Upper lobe of right lung (tissue), 1 donor: ENCODE measurements at places on chromosomes 12 and 14. TPM values are rescaled to one million over a fixed set of nuclear protein-coding genes. Genes with fewer than 3 reads are reported as not detected.

DNA sequence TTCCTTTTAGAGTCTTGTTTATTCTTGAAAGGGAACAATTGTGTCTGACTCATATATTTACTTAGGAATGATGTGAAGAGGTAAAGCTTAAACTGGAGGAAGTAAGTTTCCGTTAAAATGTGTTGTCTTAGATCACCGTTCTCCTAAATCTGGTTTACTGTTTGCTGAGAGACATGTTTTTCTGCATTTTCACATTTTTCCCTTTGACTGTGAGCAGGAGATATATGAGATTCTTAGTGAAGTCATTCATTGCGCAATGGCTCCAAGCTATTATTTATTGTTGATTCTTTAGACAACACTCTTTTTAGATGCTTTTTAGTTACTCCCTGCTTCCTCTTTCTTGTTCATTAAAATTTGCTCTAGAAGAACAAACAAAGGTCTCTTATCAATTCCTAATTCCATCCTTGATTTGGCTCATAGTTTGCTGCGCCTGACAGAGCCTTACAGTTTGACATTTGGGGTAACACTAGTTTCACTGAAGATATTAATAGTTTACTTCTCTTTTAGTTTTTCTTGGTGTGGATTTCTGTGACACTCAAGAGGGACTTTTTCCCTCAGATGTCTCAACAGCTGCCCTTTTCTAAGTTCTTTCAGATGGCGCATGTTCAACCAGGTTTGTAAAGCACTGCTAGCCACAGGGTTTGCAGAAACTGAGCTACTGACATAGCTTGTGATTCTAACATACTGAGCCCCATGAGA lies 11.4 kb downstream of the CLECL1 start:
- H3K36me3 ChIP-seq = no peaks in the 10 kb centered on the region
- H3K27me3 ChIP-seq = no peaks in the 10 kb centered on the region
- H3K27ac ChIP-seq = no peak overlapping the region
- no peak for DNase-seq

TPH2 gene
- not detected for total RNA-seq

AP5M1 gene
- total RNA-seq = 38.8 TPM

LDHB gene
- 410 TPM for total RNA-seq

TROAP gene
- 0.96 TPM for total RNA-seq

TAS2R20 gene
- 1.2 TPM for total RNA-seq

ADAMTS20 gene
- total RNA-seq = not detected

DNA sequence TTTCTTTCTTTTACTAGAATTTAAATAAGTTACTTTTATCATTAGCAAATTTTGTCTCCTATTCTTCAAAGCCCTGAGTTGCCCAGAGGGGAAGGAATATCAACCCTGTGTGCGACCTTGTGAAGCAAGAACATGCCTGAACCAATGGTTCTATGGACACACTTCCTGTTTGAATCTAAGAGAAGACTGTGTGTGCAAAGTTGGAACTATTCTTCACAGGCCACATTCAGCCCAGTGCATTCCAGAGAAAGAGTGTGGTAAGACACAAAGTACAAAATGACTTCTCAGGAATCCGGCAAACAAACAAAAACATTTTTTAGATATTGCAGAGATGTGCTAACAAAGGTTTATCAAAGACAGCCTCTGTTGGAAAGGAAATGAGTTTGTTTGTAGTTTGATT lies 90.8 kb upstream of the PTPRQ start:
- no peaks in the 10 kb centered on the region for H3K27me3 ChIP-seq
- H3K36me3 ChIP-seq = no peaks in the 10 kb centered on the region
- no peak for DNase-seq
- H3K4me1 ChIP-seq = no peaks in the 10 kb centered on the region

DNA sequence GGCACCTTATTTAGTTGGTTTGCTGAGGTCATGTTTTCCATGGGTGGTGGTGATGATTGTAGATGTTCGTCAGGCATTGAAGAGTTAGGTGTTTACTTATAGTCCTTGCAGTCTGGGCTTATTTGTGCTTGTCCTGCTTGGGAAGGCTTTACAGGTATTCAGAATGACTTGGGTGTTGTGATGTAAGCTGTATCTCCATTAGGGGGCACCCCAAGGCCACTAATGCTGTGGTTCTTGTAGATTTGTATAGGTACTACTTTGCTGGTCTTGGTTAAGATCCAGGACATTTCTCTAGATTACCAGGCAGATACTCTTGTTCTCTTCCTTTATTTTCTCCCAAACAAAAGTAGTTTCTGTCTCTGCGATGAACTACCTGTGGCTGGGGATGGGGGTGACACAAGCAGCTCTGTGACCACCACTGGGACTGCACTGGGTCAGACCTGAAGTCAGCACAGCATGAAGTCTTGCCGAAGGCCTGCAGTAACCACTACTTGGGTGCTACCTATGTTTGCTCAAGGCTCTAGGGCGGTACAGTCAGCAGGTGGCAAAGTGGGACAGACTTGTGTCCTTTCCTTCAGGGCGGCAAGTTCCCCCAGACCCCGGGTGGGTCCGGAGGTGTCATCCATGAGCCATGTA lies 35.8 kb upstream of the FBXO33 start:
- no peaks in the 10 kb centered on the region for H3K4me1 ChIP-seq
- no peak overlapping the region for H3K27ac ChIP-seq
- H3K36me3 ChIP-seq = no peaks in the 10 kb centered on the region
- H3K27me3 ChIP-seq = no peaks in the 10 kb centered on the region
- no peak for DNase-seq

GRCh38 chr14:52678591-52678990 lies 16.8 kb downstream of the ERO1A start:
- H3K4me1 ChIP-seq = no peaks in the 10 kb centered on the region
- peaks cover 59% of the 10 kb centered on the region for H3K36me3 ChIP-seq
- H3K27me3 ChIP-seq = no peaks in the 10 kb centered on the region
- no peak for DNase-seq

- no peaks in the 10 kb centered on the region for H3K27me3 ChIP-seq
- peaks cover 19% of the 10 kb centered on the region for H3K4me1 ChIP-seq
- no peak for DNase-seq
- H3K36me3 ChIP-seq = no peaks in the 10 kb centered on the region
- H3K27ac ChIP-seq = peak overlapping the region; percentile 92
- H3K4me3 ChIP-seq = peak overlapping the region; percentile 71
Measured at GRCh38 chr12:9646794-9647781, 22.4 kb upstream of the CLEC2D start.

DNA sequence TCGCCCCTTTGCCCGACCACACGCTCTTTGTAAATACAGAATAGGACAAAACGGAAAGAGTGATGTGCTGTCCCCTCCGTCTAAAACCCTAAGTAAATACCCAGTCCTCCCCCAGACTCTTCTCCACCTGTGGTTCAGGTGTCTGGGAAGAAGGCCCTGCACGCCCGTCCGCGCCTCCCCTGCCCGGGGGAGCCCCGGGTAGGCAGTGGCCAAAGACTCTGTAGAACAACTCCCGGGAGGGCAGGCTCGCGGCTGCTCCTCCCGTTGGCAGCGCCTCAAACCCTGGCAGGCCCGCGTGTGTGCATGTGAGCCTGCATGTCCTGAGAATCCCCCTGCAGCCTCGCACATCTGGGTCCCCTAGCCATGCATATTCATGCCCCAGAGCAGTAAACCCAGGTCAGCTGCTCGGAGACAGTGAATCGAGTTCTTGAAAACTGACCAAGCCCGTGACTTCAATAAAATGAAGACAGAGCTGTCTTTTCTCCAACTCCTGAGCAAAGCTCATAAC lies 165.8 kb downstream of the MON2 start:
- no peaks in the 10 kb centered on the region for H3K36me3 ChIP-seq
- peaks cover 5% of the 10 kb centered on the region for H3K4me1 ChIP-seq
- H3K27me3 ChIP-seq = no peaks in the 10 kb centered on the region
- H3K4me3 ChIP-seq = peak overlapping the region; percentile 54

DNA sequence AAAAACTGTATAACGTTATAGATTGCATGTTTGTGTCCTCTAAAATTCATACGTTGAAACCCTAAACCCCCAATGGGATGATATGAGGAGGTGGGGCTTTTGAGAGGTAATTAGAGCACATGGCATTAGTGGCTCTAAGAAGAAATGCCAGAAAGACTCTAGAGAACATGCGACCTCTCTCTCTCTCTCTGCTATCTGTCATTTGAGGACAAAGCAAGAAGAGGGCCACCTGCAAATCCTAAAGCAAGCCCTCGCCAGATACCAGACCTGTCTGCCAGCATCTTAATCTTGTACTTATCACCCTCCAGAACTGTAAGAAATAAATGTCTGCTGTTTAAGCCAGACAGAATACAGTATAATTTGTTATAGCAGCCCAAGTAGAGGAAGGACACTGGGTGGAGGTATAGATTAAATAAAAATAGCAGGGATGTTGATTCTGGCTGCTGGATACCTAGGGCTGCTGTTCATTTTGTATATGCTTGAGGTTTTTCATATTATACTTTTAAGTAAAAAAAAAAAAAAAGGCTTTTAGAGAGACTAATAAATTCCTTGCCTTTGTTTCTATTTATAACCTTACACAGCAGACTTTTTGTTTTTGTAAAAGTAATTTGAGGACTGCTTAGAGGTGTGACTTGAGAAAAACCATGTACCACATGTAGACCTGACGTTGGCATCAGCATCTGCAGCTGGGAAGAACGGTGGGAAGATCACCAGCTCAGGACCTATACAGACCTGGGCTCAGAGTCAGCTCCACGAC lies 26.9 kb downstream of the MOK start:
- H3K27ac ChIP-seq = no peak overlapping the region
- H3K27me3 ChIP-seq = no peaks in the 10 kb centered on the region
- H3K4me1 ChIP-seq = no peaks in the 10 kb centered on the region
- H3K36me3 ChIP-seq = no peaks in the 10 kb centered on the region

DNA sequence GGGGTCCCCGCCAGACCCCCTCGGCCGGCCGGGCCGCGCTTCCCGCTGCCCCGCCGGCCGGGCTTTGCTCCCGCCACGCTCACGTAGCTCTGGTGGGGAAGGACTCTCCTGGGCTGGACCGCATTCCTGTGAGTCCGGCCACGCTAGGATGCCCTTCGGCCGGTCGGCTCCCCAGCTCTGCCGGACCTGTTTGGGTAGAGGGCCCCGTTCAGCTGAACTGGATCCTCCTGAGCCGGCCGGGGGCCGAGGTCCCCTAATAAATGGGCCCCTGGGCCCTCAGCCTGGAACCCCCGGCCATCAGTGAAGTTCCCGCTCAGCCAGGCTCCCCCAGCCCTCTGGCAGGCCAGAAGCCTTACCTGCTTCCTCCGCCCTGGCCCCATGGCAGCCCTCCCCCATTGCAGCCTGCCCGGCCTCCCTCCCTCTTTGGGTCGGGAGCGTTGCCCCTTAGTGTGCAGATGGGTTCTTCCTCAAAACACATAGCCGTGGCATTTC lies 593 bp downstream of the UNC119B start:
- H3K4me1 ChIP-seq = peaks cover 16% of the 10 kb centered on the region
- peaks cover 20% of the 10 kb centered on the region for H3K36me3 ChIP-seq
- DNase-seq = peak; percentile 70

B3GNT4 gene
- total RNA-seq = 0.46 TPM
